ENCODE measurements at places on chromosomes 13 and 19.

DNA sequence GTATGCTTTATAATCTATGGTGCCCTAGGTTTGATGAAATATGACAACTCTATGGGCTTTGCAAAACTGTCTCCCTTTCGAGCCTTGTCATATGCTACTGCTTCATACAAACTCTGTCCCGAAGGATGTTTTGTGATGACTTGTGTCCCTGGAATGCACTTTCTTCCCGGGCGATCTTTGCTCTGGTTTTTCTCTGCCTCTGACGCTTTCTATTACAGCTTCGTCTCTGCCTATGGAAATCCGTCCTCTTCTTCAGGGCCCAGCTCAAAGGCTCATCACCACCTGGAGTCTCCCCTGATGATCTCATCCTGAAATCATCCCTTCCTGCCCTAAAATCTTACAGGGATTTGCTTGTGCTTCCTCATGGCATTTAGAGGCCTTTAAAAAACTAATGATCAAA lies 191.5 kb upstream of the KL start:
- peaks cover 2% of the 10 kb centered on the region for H3K4me1 ChIP-seq
- H3K36me3 ChIP-seq: no peaks in the 10 kb centered on the region
- DNase-seq: no peak
- H3K27me3 ChIP-seq: no peaks in the 10 kb centered on the region
- H3K27ac ChIP-seq: no peak overlapping the region

DNA sequence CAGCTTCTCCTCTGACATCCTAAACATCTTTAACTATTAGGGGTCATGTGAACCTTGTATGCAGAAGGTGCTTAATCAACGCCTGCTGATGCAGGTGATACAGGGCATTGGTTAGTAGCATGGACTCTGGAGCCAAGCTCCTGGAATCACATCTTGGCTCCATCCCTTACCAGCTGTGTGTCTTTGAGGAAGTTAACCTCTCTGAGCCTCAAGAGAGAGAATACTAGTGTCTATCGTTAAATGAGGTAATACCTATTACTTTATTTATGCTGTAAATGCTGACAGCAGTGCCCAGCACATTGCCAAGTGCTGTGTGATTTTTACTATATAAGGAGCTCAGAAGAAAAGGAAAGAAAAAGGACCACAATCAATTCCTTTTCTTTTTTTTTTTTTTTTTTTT lies 11.2 kb upstream of the SELENOW start:
- H3K27ac ChIP-seq: no peak overlapping the region
- DNase-seq: no peak
- no peaks in the 10 kb centered on the region for H3K36me3 ChIP-seq
- H3K27me3 ChIP-seq: no peaks in the 10 kb centered on the region
- H3K4me1 ChIP-seq: peaks cover 4% of the 10 kb centered on the region

DNA sequence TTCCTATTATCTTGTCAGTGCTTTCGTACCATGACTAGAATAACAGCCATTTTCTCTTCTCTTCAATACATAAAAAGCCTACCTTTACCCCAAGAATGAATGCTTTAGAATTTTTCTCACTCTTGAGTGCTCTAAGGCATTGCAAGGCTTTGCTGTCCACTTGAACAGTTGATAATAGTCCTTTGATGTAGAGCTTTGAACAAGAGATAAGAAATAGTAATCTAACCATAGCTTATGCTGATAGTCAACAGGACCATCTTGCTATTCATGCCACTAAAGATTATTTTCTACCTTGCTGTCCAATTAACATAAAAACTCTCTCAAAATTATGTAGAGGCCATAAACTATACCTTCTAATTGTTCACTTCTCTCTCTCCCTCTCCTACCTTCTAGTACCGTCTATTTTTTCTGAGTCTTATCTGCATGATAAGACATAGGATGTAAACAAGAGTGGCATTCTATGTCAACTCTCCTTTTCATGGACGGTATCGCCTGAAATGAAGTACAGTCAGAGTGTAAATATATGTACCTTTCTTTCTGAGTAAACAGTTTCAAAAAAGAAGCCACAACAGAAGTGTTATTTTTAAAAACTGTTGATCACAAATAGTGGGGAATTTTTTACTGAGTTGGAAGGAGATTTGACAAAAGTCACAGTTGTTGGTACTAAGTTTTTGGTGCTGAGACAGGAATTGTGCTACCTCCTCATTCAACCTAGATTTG lies 297.9 kb downstream of the NDFIP2 start:
- no peaks in the 10 kb centered on the region for H3K36me3 ChIP-seq
- H3K27ac ChIP-seq: no peak overlapping the region
- DNase-seq: no peak
- H3K27me3 ChIP-seq: no peaks in the 10 kb centered on the region
- no peak overlapping the region for H3K4me3 ChIP-seq
- H3K4me1 ChIP-seq: peaks cover 7% of the 10 kb centered on the region

- H3K4me1 ChIP-seq: no peaks in the 10 kb centered on the region
- no peak overlapping the region for H3K4me3 ChIP-seq
- no peak for DNase-seq
- H3K27ac ChIP-seq: no peak overlapping the region
- no peaks in the 10 kb centered on the region for H3K27me3 ChIP-seq
- H3K36me3 ChIP-seq: no peaks in the 10 kb centered on the region
Observed at GRCh38 chr13:99275093-99275469, 16.9 kb upstream of the GPR18 start.

DNA sequence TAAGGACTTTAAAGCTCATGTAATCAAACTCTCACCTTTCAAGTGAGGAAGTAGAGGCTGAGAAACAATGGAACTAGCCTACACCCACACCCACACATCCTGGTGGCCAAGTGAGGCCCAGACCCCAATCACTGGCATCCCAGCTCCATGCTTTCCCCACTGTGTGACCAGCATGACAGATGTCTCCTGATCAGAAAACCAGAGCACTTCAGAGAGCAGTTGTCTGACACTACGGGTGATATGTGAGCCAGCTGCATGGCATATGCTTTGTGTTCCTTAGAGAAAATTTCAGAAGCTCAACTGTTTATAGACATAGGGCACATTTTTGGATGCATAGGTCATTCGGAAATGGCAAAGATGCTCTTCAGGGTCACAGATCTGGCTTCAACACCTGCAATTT lies 315.2 kb downstream of the NDFIP2 start:
- no peak overlapping the region for H3K4me3 ChIP-seq
- no peak overlapping the region for H3K27ac ChIP-seq
- no peaks in the 10 kb centered on the region for H3K27me3 ChIP-seq

- peaks cover 4% of the 10 kb centered on the region for H3K36me3 ChIP-seq
- H3K4me1 ChIP-seq: no peaks in the 10 kb centered on the region
- no peak for DNase-seq
- no peak overlapping the region for H3K4me3 ChIP-seq
Observed at GRCh38 chr19:16849168-16849567, 20.0 kb downstream of the SIN3B start.

GRCh38 chr13:84566780-84567179 lies 684.5 kb upstream of the SLITRK1 start:
- no peak overlapping the region for H3K4me3 ChIP-seq
- H3K4me1 ChIP-seq: no peaks in the 10 kb centered on the region
- H3K27me3 ChIP-seq: no peaks in the 10 kb centered on the region
- H3K36me3 ChIP-seq: no peaks in the 10 kb centered on the region
- DNase-seq: no peak

- H3K4me1 ChIP-seq: peaks cover 24% of the 10 kb centered on the region
- H3K36me3 ChIP-seq: peaks cover 39% of the 10 kb centered on the region
- H3K4me3 ChIP-seq: peak overlapping the region; percentile 63
- DNase-seq: peak; percentile 14
Observed at GRCh38 chr19:41261474-41262190, 2.5 kb upstream of the HNRNPUL1 start.

GRCh38 chr13:31069808-31070534 lies 91.7 kb downstream of the HSPH1 start:
- H3K36me3 ChIP-seq: no peaks in the 10 kb centered on the region
- H3K4me3 ChIP-seq: no peak overlapping the region
- H3K4me1 ChIP-seq: no peaks in the 10 kb centered on the region
- no peak overlapping the region for H3K27ac ChIP-seq
- H3K27me3 ChIP-seq: no peaks in the 10 kb centered on the region
- DNase-seq: no peak

- peaks cover 5% of the 10 kb centered on the region for H3K4me1 ChIP-seq
- no peak for DNase-seq
- H3K4me3 ChIP-seq: no peak overlapping the region
- no peaks in the 10 kb centered on the region for H3K36me3 ChIP-seq
- no peak overlapping the region for H3K27ac ChIP-seq
Observed at GRCh38 chr13:104017317-104017716, 951.1 kb upstream of the SLC10A2 start.

GRCh38 chr13:40520916-40521315 lies 145.5 kb downstream of the FOXO1 start:
- H3K27me3 ChIP-seq: no peaks in the 10 kb centered on the region
- no peaks in the 10 kb centered on the region for H3K4me1 ChIP-seq
- no peak overlapping the region for H3K4me3 ChIP-seq
- no peak for DNase-seq

DNA sequence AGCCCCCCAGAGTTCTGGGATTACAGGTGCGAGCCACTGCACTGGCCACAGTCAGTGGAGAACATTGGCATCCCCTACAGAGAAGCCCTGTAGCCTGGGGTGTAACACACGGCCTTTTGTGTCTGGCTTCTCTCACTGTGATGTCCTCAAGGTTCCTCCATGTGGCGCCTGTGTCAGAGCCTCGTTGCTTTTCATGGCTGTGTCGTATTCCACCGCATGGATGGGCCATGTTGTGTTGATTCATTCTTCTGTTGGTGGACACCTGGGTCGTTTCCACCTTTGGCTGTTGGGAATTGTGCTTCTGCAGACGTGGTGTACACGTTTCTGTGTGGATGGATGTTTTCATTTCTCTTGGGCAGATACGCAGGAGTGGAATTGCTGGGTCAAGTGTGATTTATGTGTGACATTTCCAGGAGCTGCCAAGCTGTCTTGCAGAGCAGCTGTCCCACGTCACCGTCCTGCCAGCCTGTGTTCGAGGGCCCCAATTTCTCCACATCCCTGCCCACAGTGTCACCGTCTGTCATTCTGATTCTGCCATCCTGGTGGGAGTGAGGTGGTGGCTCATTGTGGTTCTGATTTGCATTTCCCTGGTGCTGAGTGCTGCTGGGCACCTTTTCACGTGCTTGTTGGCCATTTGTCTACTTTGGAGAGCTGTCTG lies 59.4 kb downstream of the KDM4B start:
- H3K4me1 ChIP-seq: no peaks in the 10 kb centered on the region
- DNase-seq: no peak
- H3K27me3 ChIP-seq: no peaks in the 10 kb centered on the region
- no peaks in the 10 kb centered on the region for H3K36me3 ChIP-seq
- H3K4me3 ChIP-seq: no peak overlapping the region

GRCh38 chr19:39969266-39969665 lies 1.7 kb upstream of the PSMC4 start:
- no peak for DNase-seq
- H3K27me3 ChIP-seq: no peaks in the 10 kb centered on the region
- H3K27ac ChIP-seq: no peak overlapping the region
- H3K4me3 ChIP-seq: no peak overlapping the region
- H3K36me3 ChIP-seq: no peaks in the 10 kb centered on the region
- H3K4me1 ChIP-seq: peaks cover 35% of the 10 kb centered on the region

- H3K27me3 ChIP-seq: no peaks in the 10 kb centered on the region
- no peak overlapping the region for H3K27ac ChIP-seq
- H3K36me3 ChIP-seq: peaks cover 61% of the 10 kb centered on the region
- no peak overlapping the region for H3K4me3 ChIP-seq
- DNase-seq: no peak
Observed at GRCh38 chr19:49879243-49879963, 1.9 kb downstream of the TBC1D17 start.

- no peaks in the 10 kb centered on the region for H3K4me1 ChIP-seq
- H3K4me3 ChIP-seq: no peak overlapping the region
- no peaks in the 10 kb centered on the region for H3K36me3 ChIP-seq
- no peak for DNase-seq
- H3K27ac ChIP-seq: no peak overlapping the region
Observed at GRCh38 chr13:31853643-31854326, 114.5 kb downstream of the RXFP2 start.

DNA sequence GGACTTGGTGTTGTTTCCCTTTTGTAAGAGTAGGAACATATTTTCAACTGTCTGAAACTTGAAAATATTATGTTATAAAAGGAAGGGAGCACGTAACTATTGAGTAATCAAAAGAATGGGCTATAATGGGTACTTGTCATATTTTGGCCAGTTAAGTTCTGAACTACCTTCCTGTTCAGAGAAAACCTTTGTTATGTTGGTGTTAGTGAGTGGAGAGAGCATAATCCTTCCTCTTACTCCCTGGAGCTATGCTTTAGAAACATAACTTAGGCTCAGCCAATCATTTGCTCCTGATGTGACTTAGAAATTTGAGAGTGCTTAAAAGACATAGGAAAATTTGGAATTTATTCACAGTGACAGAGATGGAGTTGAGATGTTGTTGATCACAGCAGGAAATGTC lies 482.5 kb upstream of the SPRY2 start:
- H3K36me3 ChIP-seq: no peaks in the 10 kb centered on the region
- no peaks in the 10 kb centered on the region for H3K4me1 ChIP-seq
- H3K27ac ChIP-seq: peak overlapping the region; percentile 48
- H3K27me3 ChIP-seq: no peaks in the 10 kb centered on the region
- no peak for DNase-seq

- H3K4me3 ChIP-seq: no peak overlapping the region
- H3K27me3 ChIP-seq: no peaks in the 10 kb centered on the region
- H3K4me1 ChIP-seq: no peaks in the 10 kb centered on the region
- no peak overlapping the region for H3K27ac ChIP-seq
- no peaks in the 10 kb centered on the region for H3K36me3 ChIP-seq
Observed at GRCh38 chr19:32176591-32176990, 168.8 kb upstream of the ZNF507 start.

DNA sequence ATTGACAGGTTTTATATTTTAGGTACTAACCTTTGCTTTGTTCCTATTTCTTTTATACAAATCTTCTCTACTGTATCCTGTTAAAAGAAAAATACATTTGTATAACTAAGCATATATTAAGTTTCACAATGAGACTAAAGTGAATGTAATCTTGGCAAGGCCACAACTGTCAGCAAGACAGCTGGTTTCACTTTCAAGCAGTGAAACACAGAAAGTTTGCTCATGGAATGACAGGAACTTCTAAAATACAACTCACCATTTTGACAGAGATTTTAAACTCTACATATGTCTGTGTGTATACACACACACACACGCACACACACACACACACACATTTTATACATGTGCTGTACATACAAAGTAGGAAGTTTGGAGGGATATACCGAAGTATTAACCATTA lies 53.3 kb downstream of the PARP4 start:
- H3K4me3 ChIP-seq: no peak overlapping the region
- H3K27me3 ChIP-seq: no peaks in the 10 kb centered on the region
- DNase-seq: no peak
- H3K36me3 ChIP-seq: peaks cover 82% of the 10 kb centered on the region
- no peaks in the 10 kb centered on the region for H3K4me1 ChIP-seq
